Brain pericyte (primary cell): ENCODE measurements at places on chromosomes 11 and 22.

- DNase-seq = no peak
Measured at GRCh38 chr11:73451896-73452295, 75.7 kb downstream of the RELT start.

DNA sequence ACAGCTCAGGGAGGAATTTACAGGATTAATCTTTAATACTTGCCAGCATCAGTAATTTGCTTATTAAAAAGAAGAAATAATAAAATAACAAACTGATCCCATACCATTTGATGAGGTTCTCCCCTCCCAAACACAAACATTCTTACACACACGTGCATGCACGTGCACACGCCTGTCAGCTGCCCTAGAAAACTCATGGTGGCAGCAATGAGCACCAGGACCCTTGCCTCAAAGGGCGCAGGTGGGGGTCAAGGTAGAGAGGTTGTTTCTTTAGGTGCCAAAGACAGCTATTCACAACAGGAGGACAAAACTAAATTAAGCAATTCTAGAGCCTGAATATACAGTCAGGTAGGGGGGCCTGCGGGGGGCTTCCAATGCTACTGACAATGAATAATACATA lies 219.3 kb downstream of the BUD13 start:
- DNase-seq = no peak

DNA sequence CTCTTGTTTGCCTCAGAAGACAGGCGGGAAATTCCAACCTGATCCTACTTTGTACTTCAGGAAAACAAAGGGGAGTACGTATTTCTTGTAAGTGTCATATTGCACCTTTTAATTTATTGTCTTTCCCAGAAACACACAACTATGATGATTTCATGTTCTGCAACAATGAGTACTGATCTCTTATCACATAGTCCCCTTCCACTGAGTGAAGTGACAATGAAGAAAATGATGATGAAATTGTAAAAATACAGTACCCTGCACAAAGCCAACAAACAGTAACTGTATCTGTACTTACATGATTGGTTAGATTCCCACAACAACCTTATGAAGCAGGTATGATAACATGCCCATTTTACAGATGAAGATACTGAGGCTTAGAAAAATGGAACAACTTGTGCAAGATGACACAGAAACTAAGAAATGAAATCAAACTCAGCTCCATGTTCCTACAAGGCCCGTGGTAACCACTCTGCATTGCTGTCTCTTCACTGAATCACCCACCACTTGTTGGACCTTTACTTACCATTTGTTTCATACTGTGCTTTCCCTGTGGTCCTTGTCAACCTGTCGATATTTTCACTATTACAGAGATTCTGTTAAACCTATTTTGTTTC lies 37.5 kb downstream of the SLC1A2 start:
- DNase-seq = no peak

DNA sequence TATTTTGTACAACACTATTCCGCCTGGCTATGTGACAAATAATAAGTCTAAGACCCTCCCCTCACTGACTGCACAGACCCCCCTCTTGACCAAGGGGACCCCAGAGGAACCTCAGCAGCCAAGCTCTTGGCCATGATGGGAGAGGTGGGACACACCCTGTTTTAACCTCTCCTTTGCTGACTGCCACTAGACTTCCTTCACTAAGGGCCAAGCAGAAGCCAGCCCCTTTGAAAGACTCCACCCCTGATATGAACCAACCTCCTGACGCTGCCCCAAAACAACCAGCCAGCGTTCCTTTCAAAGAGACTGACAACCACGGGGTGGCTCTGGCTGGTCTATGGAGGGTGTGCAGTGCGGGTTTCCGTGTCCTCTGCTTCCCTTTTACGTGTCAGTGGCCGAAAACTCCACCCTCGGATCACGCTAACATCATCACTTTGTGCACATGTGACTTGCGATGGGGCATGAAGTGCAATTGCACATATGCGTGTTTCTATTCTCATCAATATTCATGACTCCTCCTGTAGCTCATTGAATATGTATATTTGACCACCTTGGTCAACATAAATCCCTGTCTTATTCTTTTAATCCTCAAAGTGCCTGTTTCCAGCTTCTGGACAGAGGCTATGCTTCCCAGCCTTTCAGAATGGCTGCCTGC lies 643.9 kb downstream of the TBC1D22A start:
- no peak for DNase-seq

DNA sequence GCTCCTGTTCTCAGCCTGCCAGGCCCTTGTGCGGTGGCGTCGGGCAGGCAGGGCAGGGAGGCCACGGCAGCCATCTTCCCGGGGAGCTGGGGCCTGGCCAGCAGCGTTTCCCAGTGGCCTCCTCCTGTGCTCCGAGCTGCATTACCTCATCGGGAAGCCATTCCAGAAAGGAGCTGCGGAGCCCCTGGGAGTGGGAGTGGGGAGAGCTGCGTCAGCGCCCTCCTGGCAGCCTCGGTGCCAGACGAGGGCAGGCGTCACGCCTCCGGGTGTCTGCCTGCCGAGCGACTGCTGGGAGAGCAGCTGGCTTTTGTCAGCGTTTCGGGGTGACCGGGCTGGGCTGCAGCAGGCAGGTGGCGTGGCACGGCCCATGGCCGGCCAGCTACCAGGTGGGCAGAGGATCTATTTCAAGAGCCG lies 30.9 kb upstream of the WNT7B start:
- no peak for DNase-seq

DNA sequence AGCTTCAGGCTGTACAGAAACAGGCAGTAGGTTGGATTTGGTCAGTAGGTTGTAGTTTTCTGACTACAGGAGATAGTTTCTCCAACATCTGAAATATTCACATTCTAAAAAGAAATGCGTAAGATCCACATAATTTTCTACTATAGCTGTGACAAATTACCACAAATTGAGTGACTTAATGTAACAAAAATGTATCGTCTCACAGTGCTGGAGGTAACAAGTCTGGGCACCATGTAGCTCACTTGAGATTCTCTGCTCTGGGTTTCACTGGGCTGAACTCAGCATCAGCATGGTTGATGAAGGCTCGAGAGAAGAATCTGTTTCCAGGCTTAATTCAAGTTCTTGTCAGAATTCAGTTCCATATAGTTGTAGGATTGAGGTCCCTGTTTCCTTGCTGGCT lies 350.9 kb upstream of the CCDC179 start:
- no peak for DNase-seq

DNA sequence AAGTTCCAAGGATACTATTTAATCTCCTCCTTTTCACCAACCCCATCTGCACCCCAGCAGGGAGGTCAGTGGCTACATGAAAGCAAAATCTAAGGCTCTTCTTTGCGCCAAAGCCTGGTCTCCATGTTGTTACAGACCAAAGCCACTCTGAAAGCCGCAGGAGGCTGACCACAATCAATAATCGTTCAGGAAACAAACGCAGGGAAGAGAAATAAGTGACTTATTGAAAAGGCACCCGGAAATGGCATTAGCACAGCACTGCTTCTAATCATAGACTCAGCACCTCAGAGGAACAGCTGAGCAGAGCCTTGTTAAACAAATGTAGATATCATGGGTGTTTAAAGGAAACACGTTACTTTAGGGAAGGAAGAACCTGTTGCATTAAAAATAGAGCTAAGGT lies 183.9 kb downstream of the KIRREL3 start:
- DNase-seq = no peak

- peak; percentile 38 for DNase-seq
Measured at GRCh38 chr22:45671783-45672563, at the start of gene ATXN10. ATXN10 (plus strand) TSS chr22:45671834; CDS start chr22:45672064, 230 bp downstream.

- no peak for DNase-seq
Measured at GRCh38 chr11:16856022-16856471, 117.6 kb downstream of the C11orf58 start.

GRCh38 chr11:130102301-130103249 lies 32.9 kb downstream of the APLP2 start:
- no peak for DNase-seq

GRCh38 chr11:115219376-115219775 lies 284.8 kb downstream of the CADM1 start:
- no peak for DNase-seq
